ENCODE measurements at places on chromosomes 3 and 15.

- no peak for DNase-seq
Observed at GRCh38 chr15:64842096-64842939, 603 bp downstream of the PLEKHO2 start.

DNA sequence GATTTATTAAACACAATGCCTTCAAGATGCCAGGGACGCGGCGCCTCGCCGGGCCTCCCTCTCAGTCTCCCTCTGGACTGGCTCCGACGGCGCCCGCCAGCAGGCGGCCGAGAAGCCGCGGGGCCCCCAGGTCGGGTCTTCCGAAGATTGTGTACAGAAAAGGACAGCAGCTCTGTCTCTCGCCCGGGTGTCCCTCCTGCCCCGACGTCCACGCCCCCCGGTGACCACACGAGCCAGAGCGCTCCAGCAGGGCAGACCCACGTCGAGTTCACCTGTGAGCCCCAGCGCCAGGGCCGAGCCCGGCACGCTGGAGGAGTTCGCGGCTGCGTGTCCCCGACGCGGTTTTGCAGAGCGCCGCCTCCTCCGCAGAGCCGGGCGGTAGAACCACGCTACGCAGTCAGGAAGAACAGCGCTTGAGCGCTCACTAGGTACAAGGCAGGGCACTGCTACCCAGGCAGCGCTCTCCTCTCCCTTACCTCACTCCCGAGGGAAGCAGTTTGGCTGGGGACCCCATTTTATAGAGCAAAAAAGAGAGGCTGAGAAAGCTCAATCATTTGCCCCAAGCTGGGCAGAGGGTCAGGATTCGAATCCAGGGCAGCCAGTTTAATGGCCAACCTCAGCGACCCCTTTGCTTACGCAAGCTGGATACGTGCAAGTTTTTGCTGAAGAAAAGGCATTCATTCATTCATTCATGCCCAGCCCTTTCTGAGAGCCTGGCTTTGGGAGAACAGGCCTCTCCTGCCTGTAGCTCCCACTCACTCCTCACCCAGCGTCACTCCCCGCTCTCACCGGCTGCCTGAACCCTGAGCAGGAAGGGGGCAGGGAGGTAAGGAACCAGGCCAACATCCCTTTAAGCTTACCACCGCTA lies 3.0 kb upstream of the TLE3 start:
- DNase-seq: peak; percentile 30

GRCh38 chr15:75042730-75043508 lies 19.5 kb downstream of the PPCDC start:
- DNase-seq: peak; percentile 4

DNA sequence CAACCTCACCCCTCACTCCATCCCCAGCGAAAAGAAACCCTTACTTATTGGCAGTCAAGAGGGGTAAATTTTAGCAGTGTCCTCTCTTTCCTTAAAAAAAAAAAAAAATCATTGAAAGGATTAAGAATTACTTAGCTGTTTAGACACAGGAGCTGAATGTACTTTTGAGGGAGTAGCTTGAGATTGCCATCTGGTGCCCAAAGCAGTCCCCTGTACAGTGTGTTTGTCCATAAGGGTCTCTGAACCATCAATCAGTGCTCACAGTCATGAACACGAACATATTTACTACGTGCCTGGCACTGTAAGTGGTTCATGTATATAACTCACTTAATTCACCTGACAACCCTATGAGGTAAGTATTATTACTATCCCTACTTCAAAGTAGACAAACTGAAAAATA lies 463.5 kb downstream of the RAP2B start:
- no peak for DNase-seq

DNA sequence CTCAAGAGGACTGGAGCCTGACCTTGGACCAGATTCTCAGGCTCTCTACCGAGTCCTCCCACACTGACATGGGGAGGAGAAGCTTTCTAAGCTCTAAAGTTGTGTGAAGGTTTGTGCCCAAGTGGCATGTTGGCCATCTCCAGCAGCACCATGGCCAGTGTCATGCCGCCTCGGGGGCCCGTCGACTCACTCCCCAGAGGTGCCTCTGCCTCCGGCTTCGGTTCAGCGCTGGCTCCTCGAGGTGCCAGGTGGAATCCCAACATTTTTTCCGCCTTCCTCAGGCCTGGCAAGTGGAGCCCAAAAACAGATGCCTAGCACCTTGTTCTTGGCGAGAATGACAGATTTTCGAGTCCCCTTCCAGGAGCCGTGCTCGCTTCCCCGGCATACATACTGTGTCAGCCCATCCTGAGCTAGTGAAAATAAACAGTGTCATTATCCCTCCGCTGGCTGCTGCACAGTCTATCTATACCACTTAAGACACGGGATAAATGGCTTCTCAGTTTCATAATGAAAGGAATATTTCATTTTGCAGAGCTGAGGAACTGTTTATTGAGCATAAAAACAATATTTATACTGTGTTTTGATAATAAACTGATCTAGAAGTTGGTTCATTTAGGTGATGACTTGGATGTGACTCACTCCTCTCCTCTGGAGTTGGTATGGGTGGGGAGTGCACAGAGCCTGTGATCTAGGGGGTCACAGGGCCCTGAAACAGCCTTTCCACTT lies 328.5 kb upstream of the TLE3 start:
- DNase-seq: no peak

DNA sequence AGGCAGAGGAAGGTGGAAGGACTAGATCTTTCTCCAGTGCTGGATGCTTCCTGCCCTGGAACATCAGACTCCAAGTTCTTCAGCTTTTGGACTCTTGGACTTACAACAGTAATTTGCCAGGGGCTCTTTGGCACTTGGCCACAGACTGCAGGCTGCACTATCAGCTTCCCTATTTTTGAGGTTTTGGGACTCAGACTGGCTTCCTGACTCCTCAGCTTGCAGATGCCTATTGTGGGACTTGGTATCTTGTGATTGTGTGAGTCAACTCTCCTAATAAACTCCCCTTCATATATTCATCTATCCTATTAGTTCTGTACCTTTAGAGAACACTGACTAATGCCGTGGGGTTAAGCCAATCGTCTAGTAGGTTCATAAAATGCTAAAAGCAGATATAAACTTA lies 8.8 kb upstream of the B3GNT5 start:
- DNase-seq: no peak

DNA sequence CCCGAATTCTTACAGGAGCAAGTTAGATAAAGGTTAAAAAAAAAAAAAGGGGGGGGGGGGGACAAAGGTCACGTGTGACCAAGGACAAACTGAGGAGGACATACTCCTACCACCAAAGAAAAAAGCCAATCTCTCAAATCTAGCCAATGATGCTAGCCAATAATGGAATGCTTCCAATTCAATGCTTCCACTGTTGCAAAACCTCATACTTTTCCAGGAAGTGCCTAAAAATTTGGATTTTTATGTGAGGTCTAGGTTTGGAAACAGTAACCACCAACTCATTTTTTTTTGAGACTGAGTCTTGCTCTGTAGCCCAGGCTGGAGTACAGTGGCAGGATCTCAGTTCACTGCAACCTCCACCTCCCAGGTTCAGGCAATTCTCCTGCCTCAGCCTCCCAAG lies 11.4 kb downstream of the MSL2 start:
- DNase-seq: no peak

DNA sequence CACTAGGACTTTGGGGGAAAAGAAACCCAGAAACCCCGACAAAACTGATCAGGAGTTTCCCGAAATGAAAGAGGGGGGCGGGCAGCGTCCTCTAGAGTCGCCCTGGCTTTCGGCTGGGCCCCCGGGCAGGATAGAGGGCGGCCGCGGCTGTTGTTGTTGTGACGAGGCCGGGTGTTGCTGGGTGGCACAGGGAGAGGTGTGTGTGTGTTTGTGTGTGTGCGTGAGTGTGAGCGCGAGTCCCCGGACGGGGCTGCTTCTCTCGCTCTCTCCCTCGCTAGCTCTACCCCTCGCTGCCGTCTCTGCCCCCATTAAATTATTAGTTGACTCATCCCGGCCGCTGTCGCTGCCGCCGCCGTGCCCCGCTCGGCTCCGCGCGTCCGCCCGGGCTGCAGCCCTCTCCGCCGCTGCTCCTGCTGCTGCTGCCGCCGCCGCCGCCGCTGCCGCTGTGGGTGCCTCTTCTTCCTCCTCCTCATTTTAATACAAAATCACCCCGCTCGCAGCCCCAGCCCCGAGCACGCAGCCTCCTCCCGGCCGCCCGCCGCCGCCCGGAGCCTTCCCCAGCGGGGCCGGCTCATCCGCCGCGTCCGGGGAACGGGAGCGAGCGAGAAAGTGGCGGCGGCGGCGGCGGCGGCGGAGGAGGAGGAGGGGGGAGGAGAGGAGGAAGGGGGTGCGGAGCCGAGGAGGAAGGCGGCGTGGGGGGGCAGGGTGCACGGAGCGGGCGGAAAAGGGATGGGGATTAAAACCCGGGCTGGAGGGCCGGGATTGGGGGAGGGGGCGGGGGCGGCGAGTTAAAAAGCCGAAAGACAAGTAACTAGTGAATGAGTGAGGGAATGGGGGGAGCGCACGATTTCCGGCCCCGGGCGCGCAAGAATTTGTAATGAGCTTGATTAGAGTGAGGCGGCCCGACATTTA lies at the start of gene SATB1:
TSS of gene SATB1 (minus strand) at position 611 of the 912 bp plus-strand sequence. CDS start 4,372 bp downstream, outside the sequence.
- DNase-seq: no peak

- peak; percentile 48 for DNase-seq
Observed at GRCh38 chr3:184289426-184289938, 9.6 kb upstream of the PSMD2 start.

GRCh38 chr3:139016430-139017048 lies 4.2 kb downstream of the PRR23B start:
- DNase-seq: no peak

DNA sequence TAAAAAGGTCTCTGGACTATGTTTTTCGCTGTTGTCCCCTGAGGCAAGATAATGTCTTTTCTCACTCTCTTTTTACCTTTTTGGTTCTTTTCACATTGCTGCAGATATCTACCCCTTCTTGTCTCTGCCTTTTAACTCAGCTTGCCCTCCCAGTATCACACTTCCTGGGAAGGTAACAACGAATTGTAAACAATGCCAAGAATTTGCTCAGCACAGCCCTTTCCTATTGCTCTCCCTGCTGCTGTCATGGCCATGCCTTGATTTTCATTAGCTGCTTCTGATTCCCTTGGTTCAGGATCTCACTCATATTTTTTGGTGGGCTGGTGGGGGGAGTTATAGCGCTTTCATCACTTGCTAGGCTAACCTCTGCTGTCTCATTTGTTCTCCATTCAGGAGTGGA lies 123.1 kb upstream of the DPH6 start:
- no peak for DNase-seq

DNA sequence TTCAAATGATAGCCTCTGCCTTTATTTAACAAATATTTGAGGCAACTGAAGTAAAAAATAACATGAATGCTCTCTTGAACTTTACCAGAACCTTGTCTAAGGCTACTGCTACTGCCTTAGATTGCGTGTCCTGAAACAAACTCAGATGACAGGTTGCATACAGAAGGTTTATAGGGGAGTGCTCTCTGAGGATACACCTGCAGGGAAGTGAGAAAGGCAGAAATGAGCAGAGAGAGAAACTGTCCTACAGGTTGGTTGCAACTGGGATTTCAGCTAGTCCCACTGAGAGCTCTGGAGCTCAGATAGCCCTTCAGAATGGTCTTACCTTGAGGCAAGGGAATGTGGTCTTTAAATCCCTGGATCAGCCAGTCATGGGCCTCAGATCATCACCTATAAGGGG lies 165.5 kb downstream of the IL5RA start:
- no peak for DNase-seq

DNA sequence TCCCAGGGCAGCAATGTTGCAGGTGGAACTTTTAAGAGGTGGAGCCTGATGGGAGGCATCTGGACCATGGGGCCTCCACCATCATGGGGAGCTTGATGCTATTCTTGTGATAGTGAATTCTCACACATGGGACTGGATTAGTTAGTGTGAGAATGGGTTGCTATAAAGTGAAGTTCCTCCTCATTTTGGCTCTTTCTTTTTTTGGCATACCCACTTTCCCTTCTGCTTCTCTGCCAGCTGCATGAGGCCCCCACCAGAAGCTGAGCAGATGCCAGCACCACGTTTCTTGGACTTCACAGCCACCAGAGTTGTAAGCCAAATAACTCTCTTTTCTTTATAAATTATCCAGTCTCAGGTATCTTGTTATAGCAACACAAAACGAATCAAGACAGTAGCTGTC lies 101.0 kb downstream of the PEX5L start:
- no peak for DNase-seq

DNA sequence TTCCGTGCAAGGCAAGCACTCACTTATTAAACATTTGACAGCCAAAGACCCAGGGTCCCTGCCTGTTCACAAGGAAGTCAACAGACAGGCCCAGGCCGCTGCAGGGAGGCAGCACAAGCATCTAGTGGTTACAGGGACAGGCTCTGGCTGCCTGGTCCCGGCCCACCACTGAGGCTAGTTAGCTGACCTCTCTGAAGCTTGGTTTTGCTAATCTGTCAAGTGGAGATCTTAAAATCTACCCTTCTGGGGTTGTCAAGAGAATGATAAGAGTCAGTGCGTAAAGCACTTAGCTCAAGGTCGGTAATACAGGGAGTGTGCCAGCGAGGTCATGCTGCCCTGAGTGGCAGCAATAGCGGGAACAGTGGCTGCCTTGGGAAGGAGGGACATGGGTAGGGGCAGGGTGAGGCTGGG lies 6.0 kb downstream of the GNB5 start:
- no peak for DNase-seq

- no peak for DNase-seq
Observed at GRCh38 chr15:96326328-96327154, 4.0 kb upstream of the NR2F2 start.

GRCh38 chr3:48552111-48552951 lies 4.3 kb downstream of the PFKFB4 start:
- DNase-seq: peak; percentile 61

GRCh38 chr3:16024548-16024947 lies 149.9 kb upstream of the GALNT15 start:
- no peak for DNase-seq

Measured in SHP77 treated with DMSO at 0.1 percent for 48 hours (cell line).